ENCODE measurements at places on chromosomes 1 and 21. TPM values are rescaled to one million over a fixed set of nuclear protein-coding genes. Genes with fewer than 3 reads are reported as not detected.

Gene RIPPLY3
- total RNA-seq = not detected

Gene PLA2G2F
- not detected for total RNA-seq

- peaks cover 35% of the 10 kb centered on the region for H3K4me1 ChIP-seq
- no peak for DNase-seq
- no peaks in the 10 kb centered on the region for H3K27me3 ChIP-seq
- no peak overlapping the region for H3K4me3 ChIP-seq
These were observed 16.8 kb upstream of the ETV3 start for GRCh38 chr1:157154940-157155514.

- no peak overlapping the region for H3K27ac ChIP-seq
- H3K27me3 ChIP-seq = no peaks in the 10 kb centered on the region
- no peak overlapping the region for H3K4me3 ChIP-seq
- DNase-seq = no peak
These were observed 70.2 kb upstream of the KCND3 start for GRCh38 chr1:112059679-112060078.

GRCh38 chr1:86933562-86934377 lies 19.3 kb downstream of the HS2ST1 start:
- no peaks in the 10 kb centered on the region for H3K27me3 ChIP-seq
- H3K36me3 ChIP-seq = no peaks in the 10 kb centered on the region
- no peak overlapping the region for H3K4me3 ChIP-seq
- H3K4me1 ChIP-seq = peaks cover 8% of the 10 kb centered on the region
- DNase-seq = no peak
- H3K27ac ChIP-seq = no peak overlapping the region

GRCh38 chr1:16326833-16327404 lies 25.4 kb downstream of the FBXO42 start:
- H3K27ac ChIP-seq = no peak overlapping the region
- no peaks in the 10 kb centered on the region for H3K36me3 ChIP-seq
- H3K27me3 ChIP-seq = no peaks in the 10 kb centered on the region
- H3K4me3 ChIP-seq = no peak overlapping the region
- no peak for DNase-seq
- H3K4me1 ChIP-seq = peaks cover 5% of the 10 kb centered on the region

DNA sequence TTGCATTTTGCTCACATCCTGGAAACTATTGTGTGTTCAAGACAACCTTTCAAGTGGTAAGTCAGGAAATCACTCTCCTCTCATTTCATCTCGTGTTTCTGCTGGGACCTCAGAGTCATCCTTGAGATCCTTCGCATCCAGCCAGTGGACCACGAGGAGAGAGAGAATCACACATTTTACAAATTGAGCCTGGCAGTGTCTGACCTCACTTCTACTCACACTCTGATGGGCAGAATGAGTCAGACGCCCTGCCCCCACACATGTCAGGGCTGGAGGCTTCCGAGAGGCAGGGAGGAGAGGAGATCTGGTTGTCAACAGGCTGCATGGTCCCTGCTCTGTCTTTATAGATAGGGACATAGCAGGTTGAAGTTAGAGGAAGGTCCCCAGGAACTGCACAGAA lies 509.7 kb downstream of the AJAP1 start:
- no peak overlapping the region for H3K27ac ChIP-seq
- H3K27me3 ChIP-seq = no peaks in the 10 kb centered on the region
- H3K4me1 ChIP-seq = no peaks in the 10 kb centered on the region
